OCI-M1 (cell line): ENCODE measurements at places on chromosomes 12 and 14.
A peak's percentile ranks its signal among the peaks of the same experiment; 100 is the strongest.

DNA sequence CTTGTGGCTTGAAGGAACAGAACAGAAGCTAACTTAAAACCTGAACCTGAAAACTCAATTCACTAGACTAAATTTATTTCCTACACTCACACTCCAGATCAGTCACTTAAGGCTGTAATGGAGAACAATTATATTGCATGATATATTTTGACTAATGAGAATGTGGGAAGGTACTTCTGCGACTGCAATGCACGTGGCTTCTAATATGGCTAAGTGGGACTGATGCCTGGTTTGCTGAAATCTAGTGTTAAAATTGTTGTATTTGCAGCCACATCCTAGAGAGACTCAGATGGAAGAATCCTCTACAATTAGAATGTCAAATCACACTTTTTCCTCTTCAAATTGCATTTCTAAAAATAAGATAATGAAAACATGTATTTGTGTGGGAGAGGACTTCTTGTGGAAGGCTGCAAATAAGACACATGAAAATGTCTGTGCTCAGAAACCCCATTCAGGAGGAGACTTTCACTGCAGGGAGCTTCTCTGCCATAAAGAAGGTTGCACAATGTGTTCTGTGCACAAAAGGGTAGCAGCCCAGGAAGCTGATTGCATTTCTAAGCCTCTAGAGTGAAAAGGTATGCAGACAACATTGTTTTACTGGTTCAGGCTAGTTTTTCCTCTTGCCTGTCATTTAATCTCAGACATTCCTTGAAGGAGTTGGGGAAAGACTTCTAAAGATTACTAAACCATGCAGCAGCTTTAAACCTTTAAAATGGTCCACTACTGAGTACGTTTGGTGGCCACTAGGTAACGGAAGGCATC, 224.3 kb downstream of the NEDD1 start:
- no peak for DNase-seq

DNA sequence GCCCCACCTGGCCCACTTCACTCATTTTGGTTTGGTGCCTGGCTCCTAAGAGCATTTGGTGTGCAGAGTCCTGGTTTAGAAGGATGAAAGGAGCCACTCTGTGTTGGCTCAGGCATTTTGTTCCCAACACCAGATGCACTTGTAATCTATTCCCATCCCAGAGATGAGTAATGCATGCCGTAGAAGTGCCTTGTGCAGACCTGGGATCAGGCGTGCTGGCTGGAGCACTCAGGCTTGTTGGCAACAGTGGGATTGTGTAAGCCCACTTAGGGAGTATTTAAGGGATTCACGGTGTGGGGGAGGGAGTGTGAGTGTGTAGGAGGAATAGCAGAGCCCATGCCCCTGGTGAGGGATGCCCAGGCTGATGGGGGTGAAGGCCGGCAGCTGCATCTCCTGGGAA, 501.5 kb upstream of the TBX3 start:
- DNase-seq: no peak

DNA sequence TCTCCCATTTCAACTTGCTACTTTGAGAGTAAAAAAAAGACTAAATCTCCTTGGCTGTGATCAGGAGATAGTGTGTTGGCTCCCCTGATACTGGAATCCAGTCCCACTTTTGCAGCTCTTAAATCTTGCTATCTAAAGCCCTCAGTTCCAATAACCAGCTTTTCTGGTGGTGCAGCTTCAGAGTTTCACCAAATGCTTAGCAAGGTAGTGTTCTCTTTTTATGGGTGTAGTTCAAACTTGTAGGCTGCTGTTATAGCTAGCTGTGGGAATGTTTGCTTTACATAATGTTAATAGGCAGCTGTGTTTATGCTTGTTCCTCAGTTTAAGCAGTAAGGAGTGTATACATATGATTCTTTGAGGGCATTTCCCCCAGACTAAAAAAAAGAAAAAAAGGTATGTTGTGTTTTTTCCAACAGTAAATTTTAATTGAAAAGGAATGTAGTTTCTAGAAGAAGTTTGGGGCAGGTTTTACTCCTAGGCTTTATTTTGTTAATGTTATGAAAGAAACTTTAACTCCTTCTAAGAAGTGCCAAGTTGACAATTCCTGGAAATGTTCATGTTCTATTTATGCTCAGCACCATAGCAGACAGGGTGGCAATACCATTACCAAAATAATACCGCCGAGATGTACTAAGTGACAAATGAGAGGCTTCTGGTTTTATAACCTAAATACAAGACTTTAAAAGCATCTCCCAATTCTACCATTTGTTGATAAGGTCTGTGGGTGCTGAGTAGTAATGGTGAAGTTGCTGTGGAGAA, 12.1 kb downstream of the CRADD start:
- peak; percentile 48 for DNase-seq

- DNase-seq: peak; percentile 69
Observed at GRCh38 chr14:90796329-90796728, 19.9 kb downstream of the TTC7B start.

DNA sequence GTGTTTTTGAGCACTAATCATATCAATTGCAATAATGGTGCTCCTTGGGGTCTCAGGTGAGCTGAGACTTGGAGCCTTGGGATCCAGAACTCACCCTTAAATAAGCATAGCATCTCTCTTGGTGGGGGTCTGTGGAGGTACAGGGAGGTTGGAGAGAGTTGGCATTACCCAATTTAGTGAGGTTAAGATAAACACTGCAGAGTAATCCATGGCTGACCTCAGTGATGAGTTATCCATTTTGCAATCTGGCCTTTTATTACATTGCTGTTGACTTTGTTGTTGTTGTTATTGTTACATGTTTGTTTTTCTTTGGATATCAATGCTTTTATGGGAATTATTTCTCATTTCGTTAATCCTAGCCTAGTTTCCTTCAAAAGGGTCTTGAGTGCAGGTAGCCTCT, 373.3 kb downstream of the NRXN3 start:
- no peak for DNase-seq

DNA sequence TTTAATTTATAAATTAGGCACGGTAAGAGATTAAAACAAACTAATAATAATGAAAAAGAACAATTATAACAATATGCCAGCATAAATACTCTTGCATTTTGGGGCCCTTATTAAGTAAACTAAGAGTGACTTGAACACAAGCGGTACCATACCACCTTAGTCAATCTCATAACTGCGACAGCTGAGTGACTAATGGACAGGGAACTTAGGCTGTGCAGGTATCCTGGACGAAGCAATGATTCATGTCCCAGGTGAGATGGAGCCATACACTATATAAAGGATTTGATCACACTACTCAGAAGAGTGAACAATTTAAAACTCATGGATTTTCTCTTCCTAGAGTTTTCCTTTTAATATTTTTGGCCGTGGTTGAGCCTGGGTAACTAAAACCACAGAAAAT, 4.3 kb downstream of the KLRC4 start:
- DNase-seq: no peak

- DNase-seq: no peak
Observed at GRCh38 chr12:99133401-99133800, 488.3 kb downstream of the APAF1 start.

DNA sequence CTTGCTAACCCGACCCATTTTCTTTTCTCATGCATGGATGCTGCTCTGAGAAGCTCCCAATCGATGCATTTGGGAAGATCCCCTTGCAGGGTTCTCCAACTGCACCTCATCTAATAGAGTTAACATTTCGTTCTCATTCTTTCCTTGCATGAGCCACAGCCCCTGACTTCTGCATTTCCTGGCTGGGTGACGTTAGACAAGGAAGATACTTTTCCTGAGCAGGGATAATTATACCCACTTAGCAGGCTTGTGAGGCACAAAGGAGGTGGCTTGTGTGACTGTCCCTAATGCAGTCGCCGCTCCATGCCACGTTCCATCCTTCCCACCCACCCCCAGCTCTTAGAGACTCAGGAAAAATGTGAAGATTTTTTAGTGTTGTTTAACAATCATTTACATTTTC, 195.1 kb downstream of the CHST11 start:
- DNase-seq: no peak

GRCh38 chr14:72788972-72789728, 104.8 kb downstream of the DPF3 start:
- no peak for DNase-seq

DNA sequence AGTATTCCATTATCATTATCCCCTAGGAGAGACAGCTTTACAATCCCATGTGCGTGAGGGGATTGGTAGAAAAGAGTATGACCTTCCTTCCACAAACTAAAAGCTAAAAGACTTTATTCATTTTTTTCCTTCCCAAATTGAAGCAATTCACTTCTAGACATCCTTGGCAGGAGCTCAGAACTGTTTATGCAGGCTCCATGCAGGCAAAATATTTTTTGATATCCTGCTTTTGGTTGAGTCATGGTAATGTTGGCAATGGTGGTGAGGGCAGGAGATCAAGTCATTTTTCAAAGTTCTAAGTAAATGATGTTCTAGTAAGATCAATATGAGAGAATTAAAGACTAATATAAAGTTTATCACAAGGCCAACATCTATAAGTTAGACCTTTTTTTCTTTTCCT, 1.3 kb upstream of the PLEKHG7 start:
- DNase-seq: no peak

DNA sequence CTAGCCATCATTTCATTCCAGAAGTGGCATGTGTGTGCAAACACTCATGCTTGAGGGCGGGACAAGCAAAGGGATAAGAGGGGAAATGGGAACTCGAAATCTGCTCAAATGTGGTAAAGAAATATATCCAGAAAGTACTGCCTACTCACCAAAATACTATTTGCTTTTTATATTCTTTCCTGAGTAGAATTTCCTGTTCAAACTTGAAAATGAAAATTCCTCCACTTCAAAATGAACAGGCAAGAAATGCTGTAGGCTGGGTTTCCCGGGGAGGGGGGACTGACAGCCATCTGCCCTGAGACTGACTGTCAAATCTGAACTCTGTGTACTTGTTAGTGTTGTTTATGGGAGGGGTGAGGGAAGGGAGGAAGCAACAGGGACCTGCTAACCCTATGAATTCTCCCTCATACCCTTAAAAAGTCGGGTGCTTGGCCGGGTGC, 34.6 kb downstream of the NTF3 start:
- DNase-seq: no peak

DNA sequence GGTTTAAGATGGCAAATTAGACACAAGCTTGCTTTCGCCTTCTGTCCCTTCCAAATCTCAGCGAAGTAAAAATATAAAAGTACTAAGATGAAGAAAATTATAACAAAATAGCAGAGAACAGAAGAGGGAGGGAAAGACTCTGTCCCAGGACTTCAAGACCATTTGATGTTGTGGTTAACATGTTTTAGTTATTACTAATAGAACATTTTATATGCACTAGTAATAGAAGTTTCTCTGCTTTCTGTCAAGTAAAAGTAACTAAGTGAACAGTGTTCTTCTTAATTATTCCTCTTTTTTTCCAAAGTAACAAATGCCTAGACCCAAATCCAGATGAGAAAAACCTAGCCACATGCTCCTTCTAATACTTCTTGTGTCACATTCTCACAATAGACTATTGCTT, 85.1 kb upstream of the DAAM1 start:
- DNase-seq: no peak

GRCh38 chr14:102200690-102201352, 61.1 kb downstream of the WDR20 start:
- DNase-seq: no peak

DNA sequence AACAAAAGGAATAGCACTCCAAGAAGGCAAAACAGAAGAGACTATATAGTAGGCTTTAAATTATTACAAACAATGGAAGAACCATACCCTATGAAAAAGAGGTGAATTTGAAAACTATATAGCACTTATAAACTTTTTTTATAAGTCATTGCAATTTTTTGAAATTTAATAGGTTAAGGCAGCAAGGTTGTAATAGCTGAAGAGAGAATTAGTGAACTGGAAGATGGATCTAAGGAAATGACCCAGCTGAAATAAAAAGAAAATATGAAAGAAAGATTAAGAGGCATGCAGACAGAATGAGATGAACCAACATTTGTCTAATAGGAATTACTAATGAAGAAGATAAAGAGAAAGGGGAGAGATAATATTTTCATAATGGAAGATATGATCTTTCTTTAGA, 9.8 kb downstream of the TESC start:
- peak; percentile 4 for DNase-seq

DNA sequence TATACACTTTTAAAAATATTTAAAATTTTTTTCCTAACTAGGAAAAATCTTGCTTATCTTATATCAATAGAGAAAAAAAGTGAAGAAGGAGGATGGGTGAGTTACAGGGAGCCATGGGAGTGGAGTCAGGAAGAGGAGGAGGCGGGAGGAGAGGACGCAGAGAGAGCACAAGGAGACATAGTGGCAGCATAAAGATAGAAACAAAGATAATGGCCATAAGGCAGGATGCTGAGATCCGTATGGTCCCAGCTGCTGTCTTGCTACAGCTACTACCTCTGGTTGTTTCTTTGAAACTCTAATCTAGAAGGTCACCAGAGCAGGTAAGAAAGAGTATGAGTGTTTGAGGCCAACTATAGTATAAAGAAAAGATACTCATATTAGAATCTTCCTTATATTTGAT, 2.6 kb upstream of the SOX5 start:
- no peak for DNase-seq

- DNase-seq: no peak
Observed at GRCh38 chr12:120698665-120699064, 11.6 kb upstream of the UNC119B start.

- no peak for DNase-seq
Observed at GRCh38 chr14:103206836-103207387, 83.7 kb downstream of the TNFAIP2 start.

- peak; percentile 27 for DNase-seq
Observed at GRCh38 chr12:100608776-100609175, 35.3 kb downstream of the GAS2L3 start.

- DNase-seq: peak; percentile 6
Observed at GRCh38 chr14:100534528-100535286, 52.5 kb downstream of the BEGAIN start.

GRCh38 chr14:51419685-51420084, 179.6 kb downstream of the TMX1 start:
- DNase-seq: no peak

- DNase-seq: no peak
Observed at GRCh38 chr12:6468283-6468575, 2.2 kb downstream of the VAMP1 start.

GRCh38 chr12:48005001-48005749, 899 bp upstream of the COL2A1 start:
- no peak for DNase-seq

DNA sequence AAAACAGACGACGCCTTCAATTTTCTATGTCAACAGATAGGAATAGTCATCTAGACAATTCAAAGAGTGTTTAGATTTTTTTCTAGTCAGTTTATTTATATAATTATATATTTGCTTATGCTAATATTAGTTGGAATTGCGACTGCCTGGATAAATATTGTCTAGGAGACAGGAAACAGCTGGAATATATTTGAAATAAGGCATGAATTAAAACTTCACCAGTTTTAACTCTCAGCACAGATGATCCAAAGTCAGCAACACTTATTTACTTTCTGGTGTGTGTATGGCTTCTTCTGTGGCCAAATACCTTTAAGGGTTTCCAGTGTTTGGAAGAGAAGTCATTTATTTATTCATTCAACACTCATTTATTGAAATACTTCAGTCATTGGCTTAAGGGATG, 1215.4 kb upstream of the USP15 start:
- DNase-seq: no peak
